ENCODE measurements at places on chromosomes 6 and 20. TPM values are rescaled to one million over a fixed set of nuclear protein-coding genes. Genes with fewer than 3 reads are reported as not detected.

The KCNK5 gene
- total RNA-seq: 0.19 TPM

The NECAB3 gene
- 77.0 TPM for total RNA-seq

The ARHGAP18 gene
- total RNA-seq: 3.5 TPM

The WFDC10B gene
- total RNA-seq: not detected

The BMP5 gene
- 1.4 TPM for total RNA-seq

The C6orf118 gene
- total RNA-seq: not detected

The DDO gene
- total RNA-seq: 16.2 TPM

The DNMT3B gene
- 0.62 TPM for total RNA-seq

The MEI4 gene
- not detected for total RNA-seq

The EFCAB8 gene
- total RNA-seq: not detected

The TSPO2 gene
- total RNA-seq: not detected

The HLA-DRA gene
- total RNA-seq: 94.0 TPM

The POLH gene
- total RNA-seq: 9.8 TPM

The KCNB1 gene
- total RNA-seq: 0.38 TPM

The TAGAP gene
- total RNA-seq: 0.75 TPM

The MYH7B gene
- 238 TPM for total RNA-seq
